ENCODE measurements at places on chromosomes 2 and 18.

GRCh38 chr2:120672526-120673204 lies 63.0 kb upstream of the GLI2 start:
- DNase-seq: no peak

- no peak for DNase-seq
Observed at GRCh38 chr18:24239341-24239740, 100.5 kb downstream of the CABYR start.

- DNase-seq: no peak
Observed at GRCh38 chr2:84776011-84776410, 104.9 kb downstream of the TRABD2A start.

DNA sequence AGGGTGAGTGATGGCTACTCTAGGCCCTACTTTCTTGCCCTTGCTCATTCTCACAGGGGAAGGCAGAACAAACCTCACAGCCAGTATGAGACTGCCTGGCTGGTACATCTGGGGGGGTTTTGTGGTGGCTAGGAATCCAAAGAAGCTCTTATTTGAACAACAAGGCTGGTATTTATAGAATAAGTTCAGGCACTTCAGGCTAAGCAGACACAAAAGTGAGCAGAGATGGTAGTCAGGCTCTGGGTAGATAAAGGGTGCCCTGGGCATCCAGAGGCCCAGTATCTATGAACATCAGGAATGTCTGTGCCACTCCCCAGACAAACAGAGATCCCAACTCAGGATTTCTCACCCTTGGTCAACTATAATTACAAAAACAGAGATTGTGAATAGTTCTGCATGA lies 57.2 kb upstream of the RTN4 start:
- no peak for DNase-seq

- DNase-seq: no peak
Observed at GRCh38 chr18:74876630-74877243, 279.1 kb downstream of the ZNF407 start.

- DNase-seq: no peak
Observed at GRCh38 chr2:120772261-120772660, 36.6 kb downstream of the GLI2 start.

GRCh38 chr2:119230219-119231185 lies 6.9 kb downstream of the STEAP3 start:
- no peak for DNase-seq

DNA sequence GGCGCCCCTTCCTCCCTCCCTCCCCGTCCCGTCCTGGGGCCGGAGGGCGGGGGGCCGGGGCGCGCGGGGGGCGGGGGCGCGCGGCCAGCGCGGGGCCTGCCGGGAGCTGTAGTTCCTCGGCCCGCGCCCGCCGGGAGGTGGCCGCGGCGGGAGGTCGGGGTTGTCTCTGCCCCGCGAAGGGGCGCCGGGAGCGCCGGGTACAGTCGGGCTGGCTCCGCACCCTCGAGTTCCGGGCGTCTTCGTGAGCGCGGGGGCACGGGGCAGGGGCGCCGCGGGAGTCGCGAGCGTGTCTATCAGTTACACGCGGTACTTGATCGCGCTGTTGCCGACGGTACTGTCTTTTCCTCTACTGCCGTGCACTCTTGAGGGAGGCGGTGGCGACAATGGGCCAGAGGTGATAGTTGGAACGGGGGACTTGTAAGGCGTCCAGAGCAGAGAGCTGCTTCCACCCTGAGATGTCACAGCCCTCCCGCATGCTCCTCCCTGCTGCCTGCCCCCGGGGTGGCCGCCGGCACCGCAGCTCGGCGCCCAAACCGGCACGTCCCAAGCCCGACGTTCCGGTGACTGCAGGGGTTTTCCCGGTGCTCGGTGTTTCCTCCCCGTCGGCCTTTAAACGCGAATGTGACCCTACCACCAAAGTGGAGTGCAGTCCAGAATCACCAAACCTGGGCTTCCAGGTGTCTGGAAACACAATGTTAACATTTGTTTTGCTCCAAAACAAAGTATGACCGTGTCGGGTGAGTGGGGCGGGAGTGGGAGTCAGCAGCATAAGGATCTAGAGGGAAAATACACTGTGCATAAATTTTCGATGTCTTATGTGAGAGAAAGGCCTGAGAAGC lies at the start of gene PRKD3:
Gene PRKD3 (minus strand): TSS at position 48 of the 839 bp plus-strand sequence. CDS start 8,309 bp downstream, outside the sequence.
- DNase-seq: no peak

GRCh38 chr2:147482916-147483669 lies 361.7 kb upstream of the ACVR2A start:
- no peak for DNase-seq

DNA sequence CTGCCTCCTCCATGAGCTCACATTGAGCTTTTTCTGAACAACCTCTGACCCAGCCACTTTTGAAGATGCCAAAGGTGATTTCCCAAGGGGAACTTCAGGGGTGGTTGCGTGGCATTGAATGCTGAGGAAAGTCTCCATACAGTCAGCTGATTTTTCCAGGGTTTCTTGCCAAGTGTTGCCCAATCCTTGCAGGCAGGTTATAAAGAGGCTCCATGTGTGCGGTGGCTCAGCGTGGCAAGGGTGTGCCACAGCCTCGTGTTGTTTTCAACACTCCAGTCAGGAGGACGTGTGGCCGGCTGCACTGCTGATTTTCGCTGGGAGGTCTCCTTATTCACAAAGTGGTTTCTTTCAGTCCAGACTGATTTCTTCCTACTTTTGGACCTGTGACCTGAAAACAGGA lies 81.4 kb upstream of the GATA6 start:
- no peak for DNase-seq

DNA sequence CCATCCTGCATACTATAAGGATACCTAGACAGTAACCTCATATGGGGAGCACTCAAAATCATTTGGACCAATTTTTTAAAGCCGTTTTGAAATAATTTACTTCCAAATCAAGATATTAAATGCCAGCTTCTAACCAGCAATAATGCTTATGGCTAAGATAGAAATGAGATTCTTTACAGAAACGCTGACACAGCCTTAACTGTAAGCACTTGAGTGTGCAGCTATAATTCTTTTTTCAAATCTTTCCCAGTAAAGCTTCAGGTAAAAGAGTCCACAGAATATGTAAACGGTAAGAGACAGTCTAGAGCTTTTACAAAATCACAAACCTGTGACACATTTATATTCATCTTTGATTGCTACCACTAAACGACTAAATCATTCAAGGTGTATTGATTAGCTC lies 4.5 kb downstream of the NXPH2 start:
- DNase-seq: no peak

DNA sequence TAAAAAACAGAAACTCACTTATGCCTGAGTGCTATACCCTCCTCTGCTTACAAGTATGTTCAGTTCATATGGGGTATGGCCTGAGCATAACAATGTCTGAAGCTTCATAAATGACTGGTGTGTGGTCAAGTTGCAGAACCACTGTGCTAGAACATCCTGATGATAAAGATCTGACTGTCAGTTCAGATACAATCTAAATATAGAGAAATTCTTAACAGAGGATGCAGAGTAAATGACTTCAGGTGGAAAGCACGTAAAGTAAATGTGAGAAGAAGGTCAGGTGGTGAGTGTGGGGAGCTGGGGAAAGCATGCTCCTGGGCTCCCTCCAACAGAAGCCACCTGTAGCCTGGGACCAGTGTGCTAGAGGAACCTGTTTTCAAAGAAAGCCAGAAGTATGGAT lies 926.2 kb downstream of the TSN start:
- DNase-seq: no peak

- no peak for DNase-seq
Observed at GRCh38 chr18:55477499-55477859, 110.5 kb downstream of the TCF4 start.

GRCh38 chr18:54690198-54690597 lies 99.2 kb downstream of the DYNAP start:
- no peak for DNase-seq

- no peak for DNase-seq
Observed at GRCh38 chr2:23149777-23150176, 235.2 kb upstream of the KLHL29 start.

GRCh38 chr2:110101280-110101844 lies 14.3 kb downstream of the MALL start:
- DNase-seq: peak; percentile 99

GRCh38 chr2:175631245-175631623 lies 370.8 kb downstream of the LNPK start:
- DNase-seq: no peak

- no peak for DNase-seq
Observed at GRCh38 chr2:214481204-214481603, 70.3 kb downstream of the VWC2L start.

DNA sequence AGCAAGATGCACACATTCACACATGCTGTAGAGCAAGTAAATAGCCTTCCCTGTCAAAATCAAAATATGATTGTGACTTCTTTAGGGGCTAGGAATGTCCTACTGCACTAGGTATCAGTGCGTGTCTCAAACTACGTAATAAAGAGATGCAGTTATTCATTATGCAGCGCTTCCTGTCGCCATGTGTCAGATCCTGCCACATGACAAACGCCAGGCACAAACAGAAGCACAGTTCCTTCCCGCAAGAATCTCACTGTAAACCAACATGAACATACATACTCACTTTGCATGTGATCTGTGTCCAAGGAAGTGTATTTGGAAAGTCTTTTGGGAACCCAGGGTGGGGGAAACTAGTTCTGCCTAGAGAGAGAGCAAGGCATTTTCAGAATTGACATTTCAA lies 599.9 kb downstream of the RNF144A start:
- DNase-seq: peak; percentile 13

- DNase-seq: no peak
Observed at GRCh38 chr18:36522509-36522908, 225.0 kb downstream of the FHOD3 start.

DNA sequence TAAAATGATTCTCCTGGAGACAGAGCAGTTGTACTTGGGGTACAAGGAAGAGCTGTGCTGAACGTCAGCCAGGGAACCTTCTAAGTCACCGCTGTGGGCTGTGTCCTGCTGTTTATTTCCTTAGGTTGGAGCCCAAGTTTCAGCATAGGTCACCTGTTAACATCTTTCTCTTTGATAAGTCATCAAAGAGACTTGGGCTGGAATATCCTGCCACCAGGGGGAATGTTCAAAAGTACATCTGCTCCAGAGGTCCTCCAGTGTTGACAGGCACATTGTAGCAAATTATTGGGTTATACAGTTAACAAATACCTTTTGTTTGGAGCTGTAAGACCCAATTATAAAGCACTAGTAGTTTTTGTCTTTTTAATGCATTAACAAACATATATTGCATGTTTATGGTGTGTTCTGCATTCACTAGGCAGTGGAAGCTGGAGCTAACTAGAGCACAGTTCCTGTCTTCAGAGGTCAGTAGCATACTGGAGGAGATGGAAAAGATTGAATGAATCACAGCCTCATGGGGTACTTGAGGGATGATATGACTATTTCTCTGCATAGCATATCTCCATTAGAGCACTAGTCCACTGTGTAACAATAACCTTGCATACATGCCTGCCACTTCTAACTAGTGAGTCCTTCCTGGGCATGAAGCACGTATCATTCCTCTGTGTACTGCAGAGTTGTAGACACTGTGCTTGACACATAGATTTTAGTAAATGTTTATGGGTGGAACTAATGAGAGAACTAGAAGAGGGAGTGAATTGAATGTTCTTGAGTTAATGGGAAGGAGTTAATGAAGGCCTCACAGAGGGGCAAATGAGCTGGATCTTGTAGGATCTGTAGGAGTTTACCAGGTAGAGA lies 182.1 kb downstream of the AGAP1 start:
- DNase-seq: no peak

DNA sequence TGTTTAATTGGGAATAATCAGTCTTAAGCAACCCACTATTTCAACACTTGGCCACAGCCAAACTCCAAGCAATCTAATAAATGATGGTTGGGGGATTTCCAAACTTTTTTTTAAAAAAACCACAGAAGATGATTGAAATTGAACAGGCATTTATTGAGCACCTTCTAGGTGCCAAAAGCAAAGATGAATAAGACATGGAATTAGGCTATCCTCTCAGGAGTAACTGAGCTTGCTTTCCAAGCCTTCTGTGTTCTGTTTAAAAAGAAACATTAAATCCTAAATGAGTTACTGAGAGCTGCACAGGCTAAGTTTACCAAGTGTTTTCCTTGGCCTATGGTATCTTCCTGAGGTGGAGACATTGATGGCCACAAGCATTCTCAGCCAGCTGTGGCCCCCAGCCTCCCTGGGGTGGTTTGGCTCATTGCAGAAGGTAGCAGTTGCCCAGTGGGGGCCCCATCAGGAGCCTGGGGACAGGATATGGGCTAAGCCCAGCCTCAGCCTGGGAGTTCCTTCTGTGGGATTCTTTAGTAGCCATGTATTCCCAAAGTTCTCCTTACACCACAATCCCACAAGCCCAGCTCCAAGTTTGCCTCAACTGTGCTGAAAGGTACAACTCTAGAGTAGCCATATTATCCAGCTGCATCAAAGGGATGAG lies 174.3 kb downstream of the C1D start:
- DNase-seq: no peak

DNA sequence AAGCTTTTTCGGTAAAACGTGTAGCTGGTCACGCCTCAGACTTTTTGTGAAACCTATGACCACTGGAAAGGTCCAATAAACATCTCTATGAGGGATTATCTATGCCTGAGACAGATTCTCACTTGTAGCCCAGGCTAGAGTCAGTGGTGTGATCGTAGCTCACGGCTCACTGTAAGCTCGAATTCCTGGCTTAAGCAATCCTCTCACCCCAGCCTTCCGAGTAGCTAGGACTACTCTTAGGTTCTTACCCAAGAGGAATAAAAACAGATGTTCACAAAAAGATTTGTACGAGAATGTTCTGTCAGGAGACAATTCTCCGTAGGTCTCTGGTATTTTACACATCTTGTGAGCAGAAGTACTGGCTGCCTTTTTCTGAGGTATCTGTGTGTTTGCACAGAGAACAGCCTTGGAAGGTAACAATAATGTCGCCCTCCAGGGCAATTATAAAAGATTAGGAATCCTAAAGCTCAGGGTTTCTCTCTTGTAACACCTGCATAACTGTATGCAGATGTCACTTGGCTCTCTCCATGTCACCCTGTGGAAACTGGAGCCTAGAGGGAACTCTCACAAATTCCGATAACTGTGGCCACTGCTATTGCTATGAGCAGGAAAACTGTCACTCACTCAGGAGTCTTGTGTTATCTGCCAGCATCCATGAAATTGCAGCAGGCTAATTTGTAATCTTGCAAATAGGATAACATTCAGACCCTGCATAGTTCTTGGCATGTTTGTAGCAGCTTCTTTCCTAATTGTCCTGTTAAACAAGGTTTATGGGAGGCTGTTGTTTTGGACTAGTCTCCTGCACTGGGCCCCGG lies 25.5 kb upstream of the RALBP1 start:
- DNase-seq: peak; percentile 10

Measured in GM04503 (cell line).